ENCODE measurements at places on chromosomes 12 and 14. TPM values are rescaled to one million over a fixed set of nuclear protein-coding genes. Genes with fewer than 3 reads are reported as not detected.

MUCL1 gene
- 218 TPM for total RNA-seq

DNAJC22 gene
- 1.3 TPM for total RNA-seq

TAS2R13 gene
- 2.6 TPM for total RNA-seq

RNASE3 gene
- total RNA-seq = not detected

EPYC gene
- not detected for total RNA-seq

SLCO1C1 gene
- 0.89 TPM for total RNA-seq

LRP1-AS gene
- total RNA-seq = not detected

RNASE4 gene
- total RNA-seq = 60.5 TPM

CCDC184 gene
- total RNA-seq = 0.64 TPM

DNA sequence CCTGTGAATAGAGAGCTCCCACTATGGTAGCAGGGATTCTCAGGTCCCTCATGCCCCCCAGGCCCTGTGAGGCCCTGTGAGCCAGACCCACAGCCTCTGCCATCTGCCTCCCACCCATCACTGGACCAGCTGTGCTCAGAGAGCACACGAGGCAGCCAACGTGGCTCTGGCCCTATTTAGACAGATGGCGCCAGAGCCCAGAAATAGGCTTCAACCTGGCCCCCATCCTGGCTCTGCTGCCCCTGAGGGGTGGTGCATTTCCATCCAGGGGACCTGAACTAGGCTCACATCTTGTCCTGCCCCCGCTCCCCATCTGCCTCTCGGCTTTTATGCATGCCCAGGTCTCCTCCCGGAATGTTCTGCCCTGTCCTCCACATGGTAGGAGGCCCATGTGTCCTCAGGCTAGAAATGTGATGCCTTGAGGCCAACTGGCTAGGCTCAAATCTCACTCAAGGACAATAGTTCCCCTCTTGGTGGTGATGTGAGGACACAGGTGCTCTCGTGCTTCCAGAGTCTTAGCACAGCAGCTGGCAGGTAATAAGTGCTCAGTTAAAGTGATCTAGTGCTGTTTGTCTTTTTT lies 18.9 kb downstream of the TMEM63C start:
- no peak overlapping the region for H3K27ac ChIP-seq
- H3K4me3 ChIP-seq = no peak overlapping the region
- no peaks in the 10 kb centered on the region for H3K36me3 ChIP-seq

DNA sequence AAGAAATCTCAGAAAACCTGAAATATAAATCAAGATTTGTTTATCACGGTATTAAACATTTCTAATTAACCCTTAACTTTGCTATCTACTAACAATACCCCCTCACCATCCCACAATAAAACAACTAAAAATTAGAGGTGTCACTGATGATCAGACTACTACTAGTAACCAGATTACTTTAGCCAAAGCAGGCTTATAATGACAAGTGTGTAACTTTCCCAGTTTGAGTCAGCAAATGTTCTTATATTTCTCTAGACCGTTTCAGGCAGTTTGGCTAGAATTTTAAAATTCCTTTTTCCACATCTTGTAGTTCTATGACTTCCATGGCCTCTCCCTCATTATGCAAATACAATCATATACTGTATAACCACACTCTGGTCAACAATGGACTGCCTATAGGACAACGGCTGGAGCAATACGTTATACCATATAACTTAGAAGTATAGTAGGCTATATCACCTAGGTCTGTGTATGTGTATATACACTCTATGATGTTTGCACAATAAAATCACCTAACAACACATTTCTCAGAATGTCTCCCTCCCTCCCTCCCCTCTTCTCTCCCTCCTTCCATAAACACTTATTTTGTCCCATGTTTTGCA lies 102.1 kb downstream of the DENND5B start:
- no peak for DNase-seq
- no peak overlapping the region for H3K27ac ChIP-seq
- peaks cover 14% of the 10 kb centered on the region for H3K4me1 ChIP-seq
- no peak overlapping the region for H3K4me3 ChIP-seq

DNA sequence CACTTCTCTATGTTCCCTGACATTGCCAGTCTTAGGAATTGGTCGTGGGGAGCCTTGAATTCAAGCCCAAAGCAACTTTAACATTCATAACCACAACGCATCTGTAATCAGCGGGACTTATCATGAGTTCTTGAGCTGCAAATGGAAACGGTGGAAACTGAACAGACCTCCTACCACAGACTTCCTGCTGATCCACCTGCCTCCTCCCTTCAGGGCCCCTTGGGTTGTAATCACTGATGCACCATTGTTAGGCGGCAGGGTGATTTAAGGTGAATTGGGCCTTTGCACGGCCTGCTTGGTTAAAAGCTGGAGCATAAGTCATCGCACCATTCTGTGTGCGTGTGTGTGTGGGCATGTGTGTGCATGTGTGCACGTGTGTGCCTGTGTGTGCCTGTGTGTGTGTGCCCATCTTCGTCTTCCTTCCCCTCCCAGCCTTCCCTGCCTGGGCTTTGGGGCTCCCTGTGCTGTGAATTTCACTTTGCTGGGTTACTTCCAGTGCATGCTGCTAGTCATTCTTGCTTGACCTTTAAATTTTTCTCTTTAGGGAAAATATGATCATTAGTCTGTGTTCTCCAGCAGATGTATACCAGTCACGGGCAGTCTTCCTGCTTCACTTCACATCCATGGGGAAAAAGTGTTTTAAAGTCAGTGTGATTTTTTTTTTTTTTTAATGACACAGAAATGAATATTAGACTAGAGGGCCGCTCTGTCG lies 29.1 kb downstream of the CHST11 start:
- peaks cover 9% of the 10 kb centered on the region for H3K4me1 ChIP-seq
- H3K36me3 ChIP-seq = no peaks in the 10 kb centered on the region
- H3K27ac ChIP-seq = no peak overlapping the region

- DNase-seq = no peak
- no peaks in the 10 kb centered on the region for H3K27me3 ChIP-seq
- no peaks in the 10 kb centered on the region for H3K36me3 ChIP-seq
- no peak overlapping the region for H3K27ac ChIP-seq
Observed at GRCh38 chr12:46567667-46568066, 195.1 kb upstream of the SLC38A2 start.

DNA sequence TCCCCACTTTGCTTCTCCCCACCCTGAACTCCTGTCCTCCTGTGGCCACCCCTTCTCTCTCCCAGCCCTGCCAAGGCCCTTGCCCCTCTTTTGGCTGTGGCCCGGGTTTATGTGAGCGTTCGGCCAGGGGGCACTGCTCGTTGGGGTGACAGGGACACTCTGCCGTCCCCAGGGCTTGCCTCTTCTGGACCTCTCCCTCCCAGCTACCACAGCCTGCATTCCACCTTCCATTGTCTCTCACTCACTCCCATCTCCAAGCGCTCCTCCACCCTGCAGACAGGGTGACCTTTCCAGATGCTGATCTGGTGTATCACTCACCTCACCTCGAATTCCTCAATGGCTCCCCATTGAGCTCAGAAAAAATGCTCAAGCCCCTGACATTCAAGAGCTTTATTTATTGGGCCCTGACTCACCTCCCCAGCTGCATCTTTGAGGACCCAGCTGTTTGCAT lies 1.4 kb downstream of the SERPINA9 start:
- no peaks in the 10 kb centered on the region for H3K4me1 ChIP-seq
- no peak for DNase-seq
- no peak overlapping the region for H3K27ac ChIP-seq
- H3K4me3 ChIP-seq = no peak overlapping the region

DNA sequence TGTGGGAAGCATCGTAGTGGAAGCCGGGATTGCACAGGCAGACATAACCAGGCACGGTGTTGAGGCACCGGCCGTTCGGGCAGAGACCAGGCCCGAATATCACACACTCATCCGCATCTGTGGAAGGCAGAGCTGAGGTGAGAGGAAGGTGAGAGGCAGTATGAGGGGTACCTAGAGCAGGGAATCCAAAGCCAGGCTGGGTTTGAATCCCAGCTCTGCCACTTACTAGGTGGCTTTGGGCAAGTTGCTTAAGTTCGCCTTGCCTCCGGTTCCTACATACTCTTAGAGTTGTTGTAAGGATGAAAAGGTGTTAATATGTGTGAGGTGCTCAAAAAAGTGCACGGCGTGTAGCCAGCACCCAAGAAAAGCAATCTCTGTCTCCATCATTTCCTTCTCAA lies 10.4 kb downstream of the ISCA2 start:
- no peak overlapping the region for H3K27ac ChIP-seq
- DNase-seq = no peak
- peaks cover 26% of the 10 kb centered on the region for H3K4me1 ChIP-seq

DNA sequence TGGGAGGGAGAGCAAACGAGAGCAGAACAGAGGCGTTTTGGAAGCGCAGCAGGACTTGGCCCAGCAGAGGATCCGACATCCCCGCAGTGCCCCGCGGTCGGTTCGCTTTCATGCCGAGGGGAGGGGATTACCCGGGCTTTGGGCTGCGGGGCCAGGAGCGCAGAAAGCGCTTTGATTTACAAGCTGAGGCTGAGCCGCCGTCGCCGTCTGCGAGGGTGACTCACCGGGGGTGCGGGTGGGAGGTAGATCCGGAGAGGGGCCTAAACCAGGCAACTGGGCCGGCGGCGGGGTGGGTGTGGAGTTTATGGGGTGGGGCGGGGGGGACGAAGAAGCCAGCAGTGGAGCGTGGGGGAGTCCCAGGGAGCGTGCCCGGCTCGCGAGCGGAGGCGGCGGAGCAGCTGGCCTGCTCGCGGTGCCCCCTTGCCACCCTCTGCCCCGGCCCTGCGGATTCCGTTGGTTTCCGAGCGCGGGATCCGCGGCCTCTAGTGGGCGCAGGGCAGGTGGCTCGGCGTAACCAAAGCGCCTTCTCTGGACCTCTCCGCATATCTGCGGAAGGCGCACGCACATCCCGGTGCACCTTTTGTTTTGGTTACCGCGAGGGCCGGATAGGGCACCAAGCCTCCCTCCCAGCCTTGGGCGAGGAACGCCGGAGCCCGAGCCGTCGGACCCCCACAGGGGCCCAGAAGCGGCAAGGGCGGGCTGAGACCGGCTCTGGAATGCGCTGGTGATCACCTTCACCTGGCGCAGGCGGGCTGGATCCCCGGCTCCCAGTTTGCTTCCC lies 2.6 kb downstream of the SIX4 start:
- DNase-seq = peak; percentile 71
- H3K27me3 ChIP-seq = peaks cover 51% of the 10 kb centered on the region
- H3K36me3 ChIP-seq = no peaks in the 10 kb centered on the region
- H3K27ac ChIP-seq = no peak overlapping the region
- peaks cover 34% of the 10 kb centered on the region for H3K4me1 ChIP-seq

DNA sequence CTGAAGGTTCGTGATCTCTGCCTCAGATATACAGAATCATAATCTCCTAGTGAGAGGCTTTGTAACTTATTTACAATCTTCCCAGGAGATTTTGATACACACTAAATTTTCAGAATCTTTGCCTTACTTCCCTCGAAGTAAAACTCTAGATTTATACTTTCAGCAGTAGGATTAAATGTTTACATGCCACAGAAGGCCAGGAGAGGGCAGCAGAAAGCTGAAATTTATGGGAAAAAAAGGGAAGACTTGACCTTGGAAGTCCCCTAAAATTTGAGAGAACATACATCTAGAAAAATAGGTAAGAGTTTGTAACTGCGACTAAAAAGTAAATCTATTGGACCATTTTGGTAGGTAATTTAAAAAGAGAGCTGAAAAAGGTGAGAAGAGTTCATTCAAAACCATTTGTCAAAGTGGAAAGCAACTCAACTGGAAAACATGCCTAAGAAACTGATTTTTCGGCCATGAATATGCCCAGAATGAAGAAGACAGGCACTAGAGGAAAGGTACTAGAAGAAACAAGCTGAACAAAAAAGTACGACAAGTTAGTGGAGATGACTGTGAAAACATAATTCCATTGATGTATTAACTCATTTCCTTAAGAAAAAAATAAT lies 242.0 kb upstream of the MDGA2 start:
- H3K4me1 ChIP-seq = no peaks in the 10 kb centered on the region
- no peaks in the 10 kb centered on the region for H3K36me3 ChIP-seq
- H3K4me3 ChIP-seq = no peak overlapping the region
- no peak overlapping the region for H3K27ac ChIP-seq
- no peak for DNase-seq
- H3K27me3 ChIP-seq = no peaks in the 10 kb centered on the region

GRCh38 chr14:85558505-85558904 lies 28.6 kb downstream of the FLRT2 start:
- no peak overlapping the region for H3K27ac ChIP-seq
- no peak overlapping the region for H3K4me3 ChIP-seq
- peaks cover 5% of the 10 kb centered on the region for H3K36me3 ChIP-seq

DNA sequence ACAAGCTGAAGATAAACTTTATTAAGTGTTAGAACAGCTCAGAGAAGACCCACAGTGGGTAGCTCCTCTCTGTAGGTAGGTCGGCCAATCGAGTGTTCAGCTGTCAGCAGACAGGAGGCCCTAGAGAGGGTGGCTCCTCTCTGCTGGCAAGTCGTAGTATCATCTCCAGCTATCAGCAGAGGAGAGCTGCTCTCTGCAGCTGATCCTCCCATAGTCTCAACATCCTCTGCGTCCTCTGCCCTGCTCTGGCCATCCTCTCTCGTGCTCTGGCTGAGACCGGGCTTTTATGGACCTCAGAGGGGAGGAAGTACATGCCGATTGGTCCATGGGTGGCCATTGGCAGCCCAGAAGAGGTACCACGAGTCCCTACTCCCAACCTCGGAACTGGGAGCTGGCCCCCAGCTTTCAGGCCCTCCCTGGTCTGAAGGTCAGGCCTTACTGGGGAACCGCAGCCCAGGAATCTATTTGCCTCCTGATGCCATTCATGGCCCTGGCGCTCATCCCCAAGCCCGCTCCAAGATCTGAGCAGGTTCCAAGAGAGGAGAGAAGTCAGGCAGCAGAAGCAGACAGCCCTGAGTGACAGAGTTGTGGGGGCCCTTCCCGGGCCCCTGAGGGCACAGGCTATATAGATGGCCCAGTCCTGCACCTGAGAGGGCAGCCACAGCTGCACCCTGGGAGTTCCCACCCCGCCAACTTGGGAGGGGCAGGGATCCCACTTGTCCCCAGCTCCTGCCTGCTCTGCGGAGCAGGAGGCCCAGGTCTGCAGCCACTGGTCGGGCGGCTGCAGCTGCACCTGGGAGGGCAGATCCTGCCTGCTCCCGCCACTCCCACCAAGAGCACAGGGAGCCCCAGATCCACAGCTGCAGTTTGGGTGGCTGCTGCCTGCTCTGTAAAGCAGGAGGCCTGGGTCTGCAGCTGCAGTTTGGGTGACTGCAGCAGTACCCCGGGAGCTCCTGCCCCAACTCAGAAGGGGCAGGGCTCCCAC lies 3.5 kb upstream of the PWP1 start:
- no peak overlapping the region for H3K27ac ChIP-seq
- peaks cover 13% of the 10 kb centered on the region for H3K27me3 ChIP-seq
- no peak for DNase-seq
- no peaks in the 10 kb centered on the region for H3K36me3 ChIP-seq

GRCh38 chr12:71430756-71431155 lies 8.8 kb upstream of the LGR5 start:
- H3K27ac ChIP-seq = no peak overlapping the region
- H3K36me3 ChIP-seq = no peaks in the 10 kb centered on the region

GRCh38 chr14:93007225-93007997 lies 84.5 kb downstream of the CHGA start:
- no peak overlapping the region for H3K4me3 ChIP-seq
- H3K27me3 ChIP-seq = no peaks in the 10 kb centered on the region
- DNase-seq = no peak

- H3K36me3 ChIP-seq = no peaks in the 10 kb centered on the region
- H3K27me3 ChIP-seq = no peaks in the 10 kb centered on the region
- H3K4me3 ChIP-seq = no peak overlapping the region
- H3K27ac ChIP-seq = no peak overlapping the region
- no peak for DNase-seq
Observed at GRCh38 chr12:14167005-14167628, 185.7 kb upstream of the GRIN2B start.
